ENCODE measurements at places on chromosomes 1 and 21. TPM values are rescaled to one million over a fixed set of nuclear protein-coding genes. Genes with fewer than 3 reads are reported as not detected.

Gene ELOVL1
- total RNA-seq: 25.9 TPM

- no peak for DNase-seq
- no peak overlapping the region for H3K27ac ChIP-seq
- no peaks in the 10 kb centered on the region for H3K4me1 ChIP-seq
Observed at GRCh38 chr21:17427831-17428483, 84.9 kb upstream of the CXADR start.

GRCh38 chr1:212158912-212159796, 123.6 kb downstream of the DTL start:
- no peak for DNase-seq
- no peak overlapping the region for H3K27ac ChIP-seq
- no peaks in the 10 kb centered on the region for H3K27me3 ChIP-seq

GRCh38 chr1:95832370-95832769, 598.4 kb downstream of the RWDD3 start:
- H3K4me3 ChIP-seq: no peak overlapping the region
- H3K4me1 ChIP-seq: no peaks in the 10 kb centered on the region
- DNase-seq: no peak
- H3K36me3 ChIP-seq: no peaks in the 10 kb centered on the region
- no peaks in the 10 kb centered on the region for H3K27me3 ChIP-seq

GRCh38 chr1:11362547-11363021, 89.6 kb downstream of the UBIAD1 start:
- no peaks in the 10 kb centered on the region for H3K36me3 ChIP-seq
- H3K4me1 ChIP-seq: no peaks in the 10 kb centered on the region
- no peak overlapping the region for H3K4me3 ChIP-seq
- no peak for DNase-seq
- no peaks in the 10 kb centered on the region for H3K27me3 ChIP-seq
- no peak overlapping the region for H3K27ac ChIP-seq

DNA sequence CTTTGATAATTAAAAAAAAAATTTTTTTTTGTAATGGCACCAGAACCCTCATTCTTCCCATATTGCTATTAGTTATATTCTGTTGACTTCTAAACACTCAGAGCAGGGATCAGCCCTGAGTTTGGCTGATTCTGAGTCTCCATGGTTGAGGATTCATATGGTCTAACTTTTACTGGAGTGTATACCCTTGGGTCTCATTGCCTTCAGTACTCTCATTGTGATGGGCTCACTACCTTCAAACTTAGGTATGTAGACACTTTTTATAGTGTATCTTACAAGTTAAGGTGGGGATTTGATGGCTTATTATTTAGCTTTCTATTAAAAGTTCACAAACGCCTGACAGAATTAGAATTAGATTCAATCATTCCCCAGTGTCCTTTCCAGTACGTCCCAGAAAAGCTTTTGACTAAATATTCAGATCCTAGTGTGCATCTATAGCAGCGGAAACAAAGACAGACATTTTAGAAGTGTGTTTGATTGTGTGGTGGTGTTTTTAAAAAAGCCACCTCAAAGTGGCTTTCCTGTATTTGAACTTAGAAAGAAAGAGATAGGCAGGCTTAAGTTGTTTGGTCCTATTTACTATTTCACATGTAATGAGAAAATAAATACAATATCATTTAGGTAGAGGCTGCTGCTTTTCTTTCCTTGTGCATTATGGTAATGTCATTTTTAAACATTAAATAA, 1.4 kb downstream of the MACF1 start:
- H3K27ac ChIP-seq: peak overlapping the region; percentile 66
- peaks cover 19% of the 10 kb centered on the region for H3K4me1 ChIP-seq
- peak overlapping the region; percentile 61 for H3K4me3 ChIP-seq
- peak; percentile 62 for DNase-seq
- H3K36me3 ChIP-seq: no peaks in the 10 kb centered on the region

GRCh38 chr1:92623187-92623778, 136.6 kb upstream of the GFI1 start:
- DNase-seq: no peak
- H3K27me3 ChIP-seq: no peaks in the 10 kb centered on the region
- H3K4me3 ChIP-seq: no peak overlapping the region
- H3K4me1 ChIP-seq: no peaks in the 10 kb centered on the region
